Caudate nucleus (tissue), 63 donors: ENCODE measurements at places on chromosomes 4 and X.

GRCh38 chr4:150960079-150960478 lies 55.0 kb downstream of the LRBA start:
- DNase-seq, result no peak

GRCh38 chr4:86835677-86836076 lies 13.5 kb downstream of the SLC10A6 start:
- no peak for DNase-seq

DNA sequence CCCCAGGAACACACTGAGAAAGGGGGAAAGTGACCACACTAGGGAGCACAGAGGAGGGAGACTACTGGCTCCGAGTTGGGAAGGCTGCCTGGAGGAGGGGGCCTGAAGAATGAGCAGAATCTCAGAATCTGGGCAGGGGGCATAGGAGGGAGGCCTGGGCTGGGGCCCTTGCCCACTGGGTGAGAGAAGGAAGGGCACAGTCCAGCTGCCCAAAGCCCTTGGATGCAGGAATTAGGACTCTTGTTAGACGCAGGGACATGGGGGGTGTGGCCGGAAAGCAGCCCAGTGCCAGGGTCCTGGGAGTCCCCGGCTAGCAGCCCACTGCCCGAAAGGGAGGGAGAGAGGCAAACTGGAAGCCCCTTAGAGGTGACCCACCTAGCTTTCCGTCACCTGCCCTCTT lies 1.9 kb upstream of the DUSP9 start:
- DNase-seq, result no peak

DNA sequence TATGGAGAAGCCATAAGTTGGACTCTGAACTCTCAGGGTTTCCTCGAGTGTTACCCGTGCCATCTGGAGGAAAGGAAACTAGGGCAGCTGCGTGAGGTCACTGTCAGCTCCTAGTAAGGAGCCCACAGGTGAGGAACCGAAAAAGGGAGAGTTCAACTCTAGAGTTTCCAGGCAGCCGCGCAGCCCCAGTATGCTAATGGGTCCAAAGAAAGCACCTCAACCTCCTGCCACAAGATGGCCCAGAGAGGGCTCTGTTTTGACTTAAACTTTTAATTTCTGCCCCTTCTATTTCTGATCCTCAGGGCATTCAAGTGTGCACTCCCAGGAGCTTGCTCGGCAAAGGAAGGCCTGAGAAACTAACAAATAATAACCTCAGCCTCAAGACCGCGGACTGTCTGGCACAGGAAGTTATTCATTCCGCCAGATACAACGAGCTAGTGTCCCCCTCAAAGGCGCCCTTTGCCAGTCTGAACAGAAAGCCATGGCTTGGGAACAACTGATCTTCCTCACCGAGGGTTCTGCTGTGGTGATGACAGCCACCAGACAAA lies 13.9 kb downstream of the SCARB2 start:
- peak; percentile 58 for DNase-seq

- DNase-seq, result no peak
Measured at GRCh38 chr4:22322996-22323395, 192.9 kb downstream of the ADGRA3 start.

DNA sequence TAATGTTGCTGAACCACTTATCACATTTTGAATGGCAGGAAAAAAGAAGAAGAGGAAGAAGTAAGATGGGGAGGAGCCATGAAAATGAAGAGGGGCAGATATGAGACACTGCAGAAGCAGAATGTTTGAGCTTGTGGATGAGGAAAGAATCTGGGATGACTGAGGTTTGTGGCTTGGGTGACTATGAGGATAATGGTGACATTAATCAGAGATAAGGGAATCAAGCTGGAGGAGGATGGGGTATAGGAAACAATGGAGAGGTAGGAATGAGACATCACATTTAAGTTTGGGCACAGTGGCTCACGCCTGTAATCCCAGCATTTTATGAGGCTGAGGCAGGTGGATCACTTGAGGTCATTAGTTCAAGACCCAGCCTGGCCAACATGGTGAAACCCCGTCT lies 19.1 kb upstream of the PHF8 start:
- DNase-seq, result no peak

DNA sequence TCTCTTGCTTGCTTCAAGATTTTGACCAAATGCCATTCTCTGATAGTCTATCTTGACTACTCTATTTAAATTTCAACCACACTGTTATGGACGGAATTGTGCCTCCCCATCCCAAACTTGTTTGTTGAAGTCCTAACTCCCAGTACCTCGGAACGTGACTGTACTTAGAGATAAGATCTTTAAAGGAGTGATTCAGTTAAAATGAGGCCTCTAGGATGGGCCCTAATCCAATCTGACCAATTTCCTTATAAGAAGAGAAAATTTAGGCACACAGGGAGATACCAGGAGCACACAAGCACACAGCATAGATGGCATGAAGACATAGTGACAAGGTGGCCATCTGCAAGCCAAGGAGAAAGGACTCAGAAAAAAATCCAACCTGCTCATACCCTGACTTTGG lies 269.9 kb downstream of the KCNIP4 start:
- DNase-seq, result no peak

DNA sequence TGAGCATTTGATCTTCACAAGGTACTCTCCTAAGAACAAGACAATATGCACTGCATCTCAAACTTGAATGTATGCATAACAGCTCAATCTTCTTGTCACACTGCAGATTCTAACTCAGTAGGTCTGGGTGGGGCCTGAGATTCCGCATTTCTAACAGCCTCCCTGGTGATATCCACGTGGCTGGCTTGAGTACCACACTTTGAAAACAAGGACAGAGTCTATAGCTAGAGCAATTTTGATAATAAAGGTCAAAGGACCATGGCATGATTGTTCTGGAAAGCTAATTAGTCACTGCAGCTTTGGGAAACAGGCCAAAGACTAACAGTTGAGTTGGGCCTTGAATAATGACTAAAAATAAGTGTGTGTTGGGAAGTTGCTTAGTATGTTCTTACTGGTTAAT lies 213.3 kb downstream of the GBA3 start:
- DNase-seq, result no peak

GRCh38 chr4:7827566-7827965 lies 112.1 kb downstream of the AFAP1 start:
- no peak for DNase-seq

DNA sequence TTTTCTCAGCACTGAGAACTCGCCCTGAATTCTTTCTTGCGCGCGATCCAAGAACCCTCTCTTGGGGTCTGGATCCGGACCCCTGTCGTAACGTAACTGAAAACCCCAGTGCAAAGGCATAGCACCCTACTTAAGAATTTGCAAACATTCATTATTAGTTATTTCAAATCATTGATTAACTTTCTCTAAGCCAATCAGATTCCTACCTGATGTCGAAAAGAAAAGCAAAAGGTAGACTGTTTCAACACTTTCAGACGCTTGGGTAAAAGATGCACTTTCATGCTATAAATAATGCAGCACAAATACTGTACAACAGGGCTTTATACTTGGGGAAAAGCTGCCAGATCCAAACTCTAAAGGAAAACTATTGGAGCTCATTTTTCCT lies 817 bp upstream of the WDR19 start:
- no peak for DNase-seq

GRCh38 chr4:11038926-11039325 lies 354.4 kb upstream of the CLNK start:
- DNase-seq, result no peak

GRCh38 chr4:182000077-182000476 lies 243.1 kb upstream of the TENM3 start:
- DNase-seq, result no peak

DNA sequence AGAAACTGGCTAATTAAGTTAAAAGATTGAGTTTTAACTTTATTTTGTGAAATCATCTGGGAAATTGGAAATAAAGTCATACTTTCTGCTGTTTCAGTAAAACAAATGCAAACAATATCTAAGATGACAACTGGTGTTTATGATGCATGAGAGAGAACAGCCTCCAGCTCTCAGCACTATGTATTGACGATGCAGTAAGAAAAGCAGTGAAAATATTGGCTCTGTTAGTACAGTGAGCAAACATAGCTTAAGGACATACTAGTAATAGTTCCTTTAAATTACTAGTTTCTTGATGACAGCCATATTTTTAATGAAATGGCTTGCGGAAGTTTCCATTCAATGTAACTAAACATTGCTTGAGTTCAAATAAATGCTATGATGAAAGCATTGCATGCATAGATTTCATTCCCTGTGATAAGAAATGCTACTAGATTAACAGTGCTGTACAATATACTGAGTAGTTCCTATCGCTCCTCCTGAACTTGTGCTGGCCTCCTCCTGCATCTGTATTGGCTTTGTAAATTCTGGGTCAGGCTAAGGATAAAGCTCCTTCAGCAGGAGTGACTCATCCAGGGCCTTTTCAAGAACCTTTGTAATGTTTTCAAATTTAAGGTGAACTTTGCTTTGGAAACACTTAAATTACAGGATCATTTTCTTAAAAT lies 11.6 kb downstream of the ARHGAP24 start:
- no peak for DNase-seq

- no peak for DNase-seq
Measured at GRCh38 chr4:7427831-7428260, 6.9 kb downstream of the PSAPL1 start.

DNA sequence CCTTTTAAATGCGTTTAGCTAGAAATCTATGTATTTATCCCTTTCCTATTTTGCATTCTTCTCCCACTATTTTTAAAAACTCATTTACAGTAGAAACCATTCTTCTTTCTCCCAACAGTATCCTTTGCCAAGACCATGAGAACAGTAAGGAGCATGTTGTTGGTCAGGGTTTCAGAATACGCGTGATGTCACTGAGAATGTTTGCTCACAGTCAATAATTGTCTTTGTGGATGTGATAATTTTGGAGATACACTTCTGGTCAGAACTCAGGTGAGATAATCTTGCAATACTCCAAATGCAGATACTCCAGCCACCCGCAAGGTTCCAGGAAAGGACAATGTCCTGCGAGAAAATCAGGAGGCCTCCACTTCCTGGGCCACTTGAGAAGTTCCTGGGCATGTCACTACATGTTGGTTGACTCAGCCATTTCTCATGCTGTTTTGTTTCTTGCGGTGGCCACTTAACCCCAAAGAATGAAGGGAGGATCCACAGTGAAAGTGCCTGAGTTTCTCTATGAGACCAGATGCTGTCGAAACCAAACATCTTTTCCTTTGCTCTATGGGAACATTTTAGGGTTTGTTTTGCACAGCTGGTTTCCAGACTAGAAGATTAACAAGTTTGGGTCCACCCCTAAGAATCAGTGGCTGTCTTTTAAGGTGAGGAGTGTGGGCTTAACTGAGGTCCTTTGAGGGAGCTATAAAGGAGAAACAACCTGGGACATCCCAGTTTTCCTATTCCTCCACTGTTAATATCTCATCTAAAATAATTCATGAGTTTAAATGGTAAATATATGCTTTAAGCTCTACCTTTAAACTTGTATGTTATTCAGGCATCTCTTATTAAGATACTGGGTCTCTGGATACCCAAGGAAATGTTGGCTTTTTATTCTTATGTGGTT lies 116.0 kb downstream of the SOWAHB start:
- DNase-seq, result no peak

DNA sequence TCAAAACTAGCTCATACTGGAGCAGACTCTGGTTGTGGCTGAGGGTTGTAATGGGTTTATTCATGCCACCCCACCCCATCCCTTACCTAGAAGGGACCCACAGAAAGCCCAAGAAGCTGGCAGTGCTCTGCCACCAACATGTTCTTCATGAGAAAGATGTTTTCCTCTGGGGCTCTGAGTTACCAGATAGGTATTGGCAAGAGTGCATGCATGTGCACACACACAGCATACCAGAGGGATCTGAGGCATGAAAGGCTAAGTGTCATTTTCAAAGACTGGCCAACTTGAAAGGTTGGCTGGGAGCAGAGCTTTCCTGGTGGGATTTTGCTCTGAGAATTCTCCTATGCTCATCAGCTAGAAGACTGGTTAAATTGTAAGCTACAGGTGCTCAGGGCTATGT lies 65.2 kb downstream of the PHOX2B start:
- no peak for DNase-seq

- DNase-seq, result no peak
Measured at GRCh38 chr4:36111172-36111571, 133.1 kb downstream of the ARAP2 start.

DNA sequence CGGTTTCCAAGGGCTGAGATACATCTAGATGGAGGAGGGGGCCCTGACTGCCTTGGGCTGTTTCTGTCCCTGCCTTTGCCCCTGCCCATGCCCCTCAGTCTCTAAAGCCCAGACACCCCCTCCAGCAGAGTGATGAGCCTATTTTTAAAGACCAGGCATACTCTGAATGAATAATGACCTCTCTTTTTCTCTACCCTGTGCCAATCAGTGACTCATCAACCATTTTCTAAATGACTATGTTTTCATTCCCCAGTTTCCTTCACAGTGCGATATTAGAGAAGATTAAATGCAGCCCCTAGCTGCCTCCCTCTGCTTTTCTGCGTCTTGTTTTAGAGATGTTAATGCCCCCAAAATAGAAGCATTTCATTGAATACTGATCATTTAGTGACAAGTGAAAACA lies 15.5 kb upstream of the NHS start:
- DNase-seq, result no peak

- peak; percentile 12 for DNase-seq
Measured at GRCh38 chr4:78645853-78646757, 94.5 kb downstream of the ANXA3 start.

GRCh38 chr4:20287246-20287645 lies 35.5 kb downstream of the SLIT2 start:
- no peak for DNase-seq

DNA sequence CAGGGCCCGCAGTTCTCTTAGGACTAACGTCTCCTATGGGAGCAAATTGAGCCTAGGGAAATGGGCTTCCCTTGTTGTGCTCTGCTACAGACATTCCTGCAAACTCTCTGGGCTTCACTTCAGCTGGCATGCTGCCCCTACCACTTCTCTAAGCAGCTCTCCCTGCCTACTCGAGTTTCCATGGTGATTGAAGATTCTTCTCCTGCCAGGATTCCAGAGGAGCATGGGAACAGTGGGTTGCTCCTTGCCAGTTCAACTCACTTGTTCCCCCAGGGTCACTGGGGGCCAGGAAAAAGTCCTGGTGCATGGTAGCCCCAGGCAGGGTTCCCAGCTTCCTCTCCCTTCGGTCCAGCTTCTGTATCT lies 21.1 kb upstream of the WDR17 start:
- peak; percentile 34 for DNase-seq

- peak; percentile 37 for DNase-seq
Measured at GRCh38 chr4:6962211-6963041, 52.8 kb downstream of the TBC1D14 start.

DNA sequence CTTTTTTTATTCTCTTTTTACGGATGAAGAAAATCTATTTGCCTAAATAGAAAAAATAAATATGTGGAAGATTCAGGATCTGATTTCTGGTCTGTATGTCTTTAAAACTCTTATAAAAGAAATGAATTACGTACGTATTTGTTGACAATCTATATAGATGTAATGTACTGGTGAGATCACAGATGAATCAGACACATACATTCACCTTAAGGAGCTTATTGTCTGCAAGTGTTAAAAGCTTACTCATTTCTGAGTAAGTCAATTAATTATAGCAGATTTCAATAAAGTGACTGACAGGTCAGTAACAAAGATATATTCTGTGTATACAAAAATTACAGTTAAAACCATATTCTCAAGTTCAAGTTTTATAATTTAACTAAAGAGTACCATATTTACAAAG lies 66.6 kb upstream of the NAF1 start:
- no peak for DNase-seq
